ENCODE measurements at places on chromosomes 3 and 15. TPM values are rescaled to one million over a fixed set of nuclear protein-coding genes. Genes with fewer than 3 reads are reported as not detected.

GRCh38 chr15:48652510-48653076 lies 7.1 kb upstream of the FBN1 start:
- DNase-seq = no peak

- no peak for DNase-seq
These were observed 38.2 kb downstream of the FEZF2 start for GRCh38 chr3:62335196-62335595.

- DNase-seq = peak; percentile 30
These were observed 20.0 kb downstream of the ATRIP start for GRCh38 chr3:48466386-48467109.

DNA sequence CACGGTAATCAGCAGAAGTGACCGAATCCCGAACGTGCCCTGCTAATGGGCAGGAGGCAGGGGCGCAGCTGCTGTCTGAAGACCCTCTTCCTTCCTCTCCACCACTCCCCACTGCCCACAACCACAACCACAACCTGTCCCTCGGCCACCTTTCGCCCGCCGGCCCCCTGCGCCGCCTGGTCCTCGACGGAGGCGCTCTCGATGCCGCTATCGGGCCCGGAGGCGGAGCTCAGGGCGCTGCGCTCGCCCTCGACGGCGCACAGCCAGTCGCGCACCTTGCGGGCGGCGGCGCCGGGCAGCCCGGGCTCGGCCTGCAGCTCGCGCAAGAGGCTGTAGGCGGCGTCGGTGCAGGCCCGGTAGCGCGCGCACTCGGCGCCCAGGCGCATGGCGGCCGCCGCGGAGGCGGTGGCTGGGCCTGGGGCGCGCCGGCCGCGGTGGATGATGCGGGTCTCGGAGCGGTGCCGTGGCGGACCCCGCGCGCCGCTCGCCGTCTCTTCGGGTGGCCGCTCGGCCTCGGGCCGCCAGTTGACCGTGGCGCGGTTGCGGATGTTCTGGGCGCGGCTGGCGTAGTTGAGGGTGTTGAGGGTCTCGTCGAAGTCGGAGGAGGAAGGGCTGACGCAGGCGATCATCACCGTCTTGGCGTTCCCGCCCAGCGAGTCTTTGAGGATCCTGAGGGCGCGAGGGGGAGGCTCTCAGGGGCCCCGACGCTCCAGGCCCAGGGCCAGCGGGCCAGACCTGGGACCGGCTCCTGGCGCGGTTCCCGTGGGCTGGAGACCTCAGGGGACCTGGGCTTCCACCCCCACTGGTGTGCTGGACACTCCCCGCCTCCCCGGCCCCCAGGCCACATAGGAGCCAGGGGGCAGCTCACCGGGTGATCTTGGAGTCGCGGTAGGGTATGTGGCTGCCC lies 6.9 kb downstream of the KIF7 start:
- no peak for DNase-seq

DNA sequence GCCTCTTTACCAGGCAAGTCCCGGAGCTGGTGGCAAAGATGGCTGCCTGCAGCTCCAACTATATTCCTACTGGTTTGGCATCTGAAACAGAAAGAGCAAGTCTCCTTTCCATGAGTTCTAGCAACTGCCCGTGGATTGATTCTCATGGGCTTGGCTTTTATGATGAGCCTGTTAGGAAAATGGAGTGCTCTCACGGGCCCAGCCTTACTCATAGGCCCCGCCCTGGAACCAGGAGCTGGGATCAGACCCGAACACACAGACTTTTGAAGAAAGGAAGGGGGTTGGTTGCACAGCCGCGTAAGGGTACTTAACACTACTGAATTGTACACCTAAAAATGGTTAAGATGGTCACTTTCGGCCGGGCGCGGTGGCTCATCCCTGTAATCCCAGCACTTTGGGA lies 2.9 kb downstream of the NRROS start:
- no peak for DNase-seq

- DNase-seq = no peak
These were observed 101.5 kb downstream of the RBMS3 start for GRCh38 chr3:29382409-29382808.

GRCh38 chr15:65042776-65043327 lies 2.3 kb upstream of the SLC51B start:
- DNase-seq = no peak

DNA sequence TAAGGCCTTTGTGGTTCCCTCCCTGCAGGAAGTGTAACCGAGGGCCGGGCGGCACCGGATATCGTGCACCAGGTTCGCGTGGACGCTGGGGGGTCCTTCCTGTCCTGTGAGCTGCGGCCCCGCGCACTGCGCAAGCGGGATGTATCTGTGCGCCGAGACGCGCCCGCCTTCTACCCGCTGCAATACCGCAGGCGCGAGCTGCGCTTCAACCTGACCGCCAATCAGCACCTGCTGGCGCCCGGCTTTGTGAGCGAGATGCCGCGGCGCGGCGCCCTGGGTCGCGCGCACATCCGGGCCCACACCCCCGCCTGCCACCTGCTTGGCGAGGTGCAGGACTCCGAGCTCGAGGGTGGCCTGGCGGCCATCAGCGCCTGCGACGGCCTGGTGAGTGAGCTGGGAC lies 35.9 kb downstream of the SAXO2 start:
- DNase-seq = peak; percentile 71

- no peak for DNase-seq
These were observed 854 bp upstream of the NPTN start for GRCh38 chr15:73633991-73634495.

GRCh38 chr3:142019794-142020320 lies 129.5 kb downstream of the TFDP2 start:
- no peak for DNase-seq

TGM5 gene
- not detected for total RNA-seq

CCR2 gene
- 0.46 TPM for total RNA-seq

SLC24A5 gene
- total RNA-seq = not detected

RARRES1 gene
- 0.41 TPM for total RNA-seq

CCR1 gene
- total RNA-seq = 0.17 TPM

PCSK6 gene
- 0.51 TPM for total RNA-seq

COX5A gene
- 246 TPM for total RNA-seq
